ENCODE measurements at places on chromosomes 6 and 20.

GRCh38 chr6:103819509-103819908 is 1040.2 kb downstream of the HACE1 start:
- no peak for DNase-seq

DNA sequence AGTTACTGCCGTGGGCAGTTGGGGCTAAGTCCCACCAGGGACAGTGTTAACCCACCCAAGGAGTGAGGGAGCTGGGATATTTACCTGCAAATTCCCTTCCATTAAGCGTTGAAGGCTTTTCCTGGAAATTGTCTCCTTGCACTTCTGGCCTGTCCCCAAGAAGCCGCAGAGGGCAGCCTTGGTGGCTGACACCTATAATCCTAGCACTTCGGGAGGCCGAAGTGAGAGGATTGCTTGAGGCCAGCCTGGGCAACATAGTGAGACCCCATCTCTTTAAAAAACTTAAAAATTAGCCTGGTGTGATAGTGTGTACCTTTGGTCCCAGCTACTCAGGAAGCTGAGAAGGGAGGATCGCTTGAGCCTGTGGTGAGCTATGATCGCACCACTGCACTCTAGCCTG is 204.4 kb downstream of the EYA2 start:
- DNase-seq, result no peak

- DNase-seq, result no peak
These were observed 198.6 kb upstream of the SHLD1 start for GRCh38 chr20:5551621-5552020.

DNA sequence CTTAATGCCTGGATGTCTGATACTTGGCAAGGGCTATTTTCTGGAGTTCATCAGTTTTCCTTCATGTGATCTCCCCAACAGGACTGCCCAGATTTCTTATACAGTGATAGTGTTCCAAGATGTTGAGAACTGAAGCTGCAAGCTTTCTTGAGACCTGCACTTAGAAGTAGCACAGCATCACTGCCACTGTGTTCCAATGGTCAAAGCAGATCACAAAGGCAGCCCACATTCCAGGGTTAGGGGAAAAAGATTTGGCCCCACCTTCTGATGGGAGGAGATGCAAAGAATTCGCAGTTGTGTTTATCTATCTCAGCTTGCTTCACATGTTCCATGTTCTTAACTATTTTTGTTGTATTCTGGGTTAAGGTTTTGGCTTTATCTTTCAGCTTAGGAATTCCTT is 78.2 kb downstream of the GPX5 start:
- no peak for DNase-seq

DNA sequence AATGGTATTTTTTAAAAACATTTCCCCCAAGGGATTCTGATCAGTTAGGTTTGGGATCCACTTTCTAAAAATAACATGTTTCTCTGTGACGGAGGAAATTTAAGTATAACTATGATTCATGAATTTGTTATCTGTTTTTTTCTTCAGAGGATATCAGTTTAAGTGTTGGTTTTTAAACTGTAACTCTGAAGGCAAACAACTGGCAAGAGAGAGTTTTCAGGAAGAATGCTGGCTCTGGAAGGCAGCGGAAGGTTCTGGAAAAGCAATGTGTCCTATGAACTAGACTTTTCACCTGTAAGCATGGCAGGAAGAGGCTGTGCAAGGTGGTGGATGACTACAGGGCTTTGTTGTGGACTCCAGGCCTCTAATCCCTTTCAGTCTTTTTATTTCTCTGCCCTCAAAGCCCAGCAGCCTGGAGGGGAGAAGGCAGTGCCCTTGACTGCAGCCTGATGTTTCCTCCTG is 153.1 kb downstream of the GMPR start:
- DNase-seq, result no peak

- DNase-seq, result no peak
These were observed 46.2 kb downstream of the TTI1 start for GRCh38 chr20:37986873-37987601.

GRCh38 chr20:41223112-41223511 is 85.8 kb downstream of the PLCG1 start:
- no peak for DNase-seq

DNA sequence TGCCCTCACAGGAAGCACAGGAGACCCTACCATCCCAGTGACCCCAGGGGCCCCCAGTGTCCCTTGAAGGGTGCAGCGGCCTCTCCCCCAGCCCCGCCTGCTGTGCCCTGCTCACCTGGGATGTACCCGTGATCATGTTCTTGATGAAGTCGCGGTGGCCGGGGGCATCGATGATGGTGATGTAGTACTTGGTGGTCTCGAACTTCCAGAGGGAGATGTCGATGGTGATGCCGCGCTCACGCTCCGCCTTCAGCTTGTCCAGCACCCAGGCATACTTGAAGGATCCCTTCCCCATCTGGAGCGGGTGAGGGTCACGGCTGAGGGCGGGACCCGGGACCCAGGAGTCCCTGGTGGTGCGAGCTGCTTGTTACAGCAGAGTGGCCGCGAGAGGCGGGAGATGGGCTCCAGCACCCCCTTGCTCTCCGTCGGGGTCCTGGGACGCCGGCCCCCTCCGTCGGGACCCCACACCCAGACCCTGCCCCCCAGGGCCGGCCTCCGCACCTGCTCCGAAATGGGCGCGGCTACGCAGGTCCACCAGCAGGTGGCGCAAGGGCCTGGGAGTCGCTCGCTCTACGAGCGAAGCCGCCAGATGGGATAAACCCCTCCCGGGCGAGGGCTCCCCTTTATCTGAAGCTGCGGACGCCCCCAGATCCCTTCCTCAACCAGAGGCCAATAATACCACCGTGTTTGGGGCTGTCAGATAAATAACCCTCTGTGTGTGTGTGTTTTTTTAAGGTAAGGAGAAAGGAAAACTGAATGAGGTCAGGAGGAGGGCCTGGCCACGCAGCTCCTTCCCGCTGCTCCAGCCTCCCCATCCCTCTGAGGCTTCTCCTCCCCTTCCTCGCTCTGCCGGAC is 2.9 kb downstream of the EEF1A2 start:
- DNase-seq, result peak; percentile 72

DNA sequence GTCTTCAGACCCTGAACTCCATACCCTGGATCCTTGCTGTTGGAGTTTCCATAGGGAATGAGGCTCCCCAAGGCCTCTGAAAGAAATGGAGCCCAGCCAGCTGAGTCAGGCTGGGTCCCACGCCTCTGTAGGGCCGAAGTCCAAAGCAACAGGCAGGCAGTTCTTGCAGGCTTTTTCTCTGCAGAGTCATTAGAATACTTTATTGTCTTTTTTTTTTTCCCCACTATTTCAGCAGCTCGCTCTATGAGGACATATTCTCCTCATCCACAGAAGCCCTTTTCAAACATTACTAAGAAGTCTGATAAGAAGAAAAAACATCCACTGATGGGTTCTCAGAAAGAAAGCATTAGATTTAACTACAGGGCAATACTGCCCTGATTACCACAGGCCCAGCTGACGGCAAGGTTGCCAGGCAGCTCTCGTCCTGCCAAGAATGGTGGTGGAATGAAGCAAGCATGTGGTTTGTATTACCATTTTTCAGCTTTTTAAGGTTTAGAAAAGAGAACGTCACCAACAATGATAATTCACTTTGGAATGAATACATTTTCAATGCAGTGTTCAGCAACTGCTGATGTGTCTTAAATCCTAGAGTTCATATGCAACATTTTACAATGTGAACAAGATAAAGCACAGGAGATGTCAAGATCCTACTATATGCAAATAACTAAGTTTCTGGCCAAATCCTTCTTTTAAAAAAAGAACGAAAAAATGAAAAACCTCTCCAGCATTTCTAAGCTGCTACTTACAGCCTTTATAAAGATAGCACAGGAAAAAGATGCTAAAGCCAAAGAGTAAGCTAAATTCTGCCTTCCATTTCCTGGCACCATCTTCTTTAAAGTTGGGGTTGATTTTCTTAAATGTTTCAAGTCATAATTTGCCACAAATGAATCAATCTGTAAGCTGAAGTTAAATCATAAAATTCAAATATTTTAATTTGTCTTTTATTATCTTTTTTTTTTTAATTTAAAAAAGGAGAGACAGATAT is 223.6 kb upstream of the CITED2 start:
- no peak for DNase-seq

DNA sequence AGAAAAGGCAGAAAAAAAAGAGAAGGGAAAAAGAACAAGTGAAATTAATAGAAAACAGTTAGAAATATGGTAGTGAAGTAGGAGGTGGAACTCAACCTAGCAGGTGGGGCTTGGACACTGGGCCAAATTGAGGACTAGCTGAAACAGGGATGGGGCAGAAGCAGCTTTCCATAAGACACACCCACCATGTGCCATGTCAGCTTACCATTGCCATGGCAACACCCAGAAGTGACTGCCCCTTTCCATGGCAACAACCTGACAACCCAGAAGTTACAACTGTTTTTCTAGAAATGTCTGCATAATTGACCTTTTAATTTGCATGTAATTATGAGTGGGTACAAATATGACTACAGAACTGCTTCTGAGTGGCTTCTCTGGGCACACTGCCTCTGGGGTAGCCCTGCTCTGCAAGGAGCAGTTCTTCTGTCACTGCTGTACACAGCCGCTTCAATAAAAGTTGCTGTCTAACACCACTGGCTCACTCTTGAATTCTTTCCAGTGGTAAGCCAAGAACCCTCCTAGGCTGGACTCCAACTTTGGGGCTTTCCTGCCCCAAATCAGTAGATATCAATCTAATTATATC is 35.9 kb upstream of the SLC24A3 start:
- no peak for DNase-seq

DNA sequence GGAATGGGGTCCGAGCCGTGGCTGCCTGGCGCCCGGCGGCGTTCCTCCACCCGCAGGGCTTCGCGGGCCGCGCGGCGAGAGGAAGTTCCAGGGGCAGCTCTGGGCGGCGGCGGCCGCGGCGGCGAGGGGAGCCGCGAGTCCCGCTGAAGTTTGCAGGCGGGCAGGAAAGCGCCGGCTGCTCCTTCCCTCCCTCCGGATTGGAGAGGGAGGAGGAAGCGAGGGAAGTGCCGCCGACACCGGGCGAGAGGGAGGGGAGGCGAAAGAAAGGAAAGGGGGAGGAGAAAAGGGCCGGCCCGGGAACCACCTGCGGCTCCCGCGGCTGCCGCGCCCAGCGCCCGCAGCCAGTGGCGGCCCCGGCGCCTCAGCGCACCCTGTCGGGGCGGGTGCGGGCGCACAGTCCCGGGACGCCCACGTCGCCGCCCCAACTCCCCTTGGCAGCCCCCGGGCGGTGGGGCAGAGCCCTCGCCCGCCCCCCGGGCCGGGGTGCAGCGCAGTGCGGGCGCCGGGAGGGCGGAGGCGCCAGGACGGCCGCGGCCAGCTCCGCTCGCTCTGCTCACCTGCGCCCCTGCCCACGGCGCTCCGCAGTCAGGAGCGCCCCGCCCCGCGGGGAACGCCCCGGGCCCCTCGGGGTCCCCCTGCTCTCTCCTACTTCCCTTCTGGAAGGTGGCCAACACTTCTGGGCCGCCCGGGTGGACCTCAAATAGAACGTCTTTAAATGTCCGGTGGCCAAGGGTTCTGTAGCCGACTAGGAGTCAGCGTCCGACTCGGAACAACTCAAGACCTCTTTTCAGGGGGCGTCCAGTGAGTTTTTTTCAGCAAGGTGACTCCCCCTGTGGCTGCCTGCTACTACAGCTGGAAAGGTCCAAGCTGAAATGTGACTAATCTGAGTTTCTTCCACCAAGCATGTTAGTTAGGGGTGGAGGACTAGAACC is 80.3 kb upstream of the CCDC28A start:
- no peak for DNase-seq

DNA sequence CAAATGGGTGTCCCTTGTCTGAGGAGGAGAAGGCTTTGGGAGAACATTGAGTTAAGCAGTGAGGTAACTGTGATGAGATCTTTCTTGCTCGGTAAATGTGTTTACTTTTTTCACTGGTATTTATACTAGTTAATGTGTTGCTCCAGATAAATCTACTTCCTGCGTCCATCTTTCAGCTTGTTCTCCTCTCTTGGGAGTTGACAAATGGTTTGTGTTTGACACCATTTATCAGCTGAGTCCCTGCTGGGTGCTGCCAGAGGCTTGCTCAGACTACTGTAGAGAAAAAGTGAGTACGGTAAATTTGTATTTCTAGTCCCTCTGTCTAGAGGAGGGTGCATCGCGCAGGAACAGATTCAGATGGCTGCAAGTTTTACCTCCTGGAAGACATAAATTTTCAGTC is 8.3 kb upstream of the PRDM1 start:
- DNase-seq, result no peak
